ENCODE measurements at places on chromosomes 2 and 18.

GRCh38 chr18:42365591-42365990, 410.6 kb downstream of the PIK3C3 start:
- no peaks in the 10 kb centered on the region for H3K27me3 ChIP-seq
- DNase-seq: no peak
- no peaks in the 10 kb centered on the region for H3K4me1 ChIP-seq
- H3K4me3 ChIP-seq: no peak overlapping the region
- no peak overlapping the region for H3K27ac ChIP-seq
- no peaks in the 10 kb centered on the region for H3K36me3 ChIP-seq

DNA sequence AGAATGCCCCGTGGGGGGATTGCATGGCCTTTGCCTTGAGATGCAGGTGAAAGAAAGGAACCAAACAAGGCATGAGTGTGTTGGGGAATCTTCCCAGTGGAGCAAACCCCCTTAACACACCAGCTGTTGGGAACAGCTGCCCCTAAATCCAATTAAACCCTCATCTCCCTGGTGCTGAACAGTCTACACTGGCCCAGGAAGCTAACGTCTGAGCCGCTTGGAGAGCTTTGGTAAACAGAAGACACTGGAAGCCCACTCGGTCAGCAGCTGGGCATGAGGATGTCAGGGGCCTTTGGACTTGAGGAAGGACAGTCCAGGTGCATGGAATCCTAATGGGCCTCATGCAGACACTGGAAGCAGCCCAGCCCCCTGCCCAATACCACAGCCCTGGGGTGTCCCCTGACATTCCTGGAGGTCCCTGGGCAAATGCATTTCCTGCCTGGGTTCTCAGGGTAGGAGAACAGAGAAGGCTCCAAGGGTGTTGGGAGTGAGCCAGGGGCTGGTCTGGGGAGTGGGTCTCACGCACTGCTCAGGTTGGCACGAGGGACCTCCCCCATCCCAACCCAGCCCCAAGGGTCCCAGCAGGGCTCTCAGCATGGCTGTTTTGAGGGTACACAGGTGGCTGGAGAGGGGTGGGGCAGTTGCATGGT, 37.7 kb downstream of the GBX2 start:
- H3K27ac ChIP-seq: no peak overlapping the region
- H3K4me3 ChIP-seq: no peak overlapping the region
- H3K36me3 ChIP-seq: no peaks in the 10 kb centered on the region

- no peak overlapping the region for H3K4me3 ChIP-seq
- H3K27ac ChIP-seq: no peak overlapping the region
- H3K36me3 ChIP-seq: no peaks in the 10 kb centered on the region
- no peak for DNase-seq
Observed at GRCh38 chr2:189527041-189527750, 53.4 kb downstream of the SLC40A1 start.

DNA sequence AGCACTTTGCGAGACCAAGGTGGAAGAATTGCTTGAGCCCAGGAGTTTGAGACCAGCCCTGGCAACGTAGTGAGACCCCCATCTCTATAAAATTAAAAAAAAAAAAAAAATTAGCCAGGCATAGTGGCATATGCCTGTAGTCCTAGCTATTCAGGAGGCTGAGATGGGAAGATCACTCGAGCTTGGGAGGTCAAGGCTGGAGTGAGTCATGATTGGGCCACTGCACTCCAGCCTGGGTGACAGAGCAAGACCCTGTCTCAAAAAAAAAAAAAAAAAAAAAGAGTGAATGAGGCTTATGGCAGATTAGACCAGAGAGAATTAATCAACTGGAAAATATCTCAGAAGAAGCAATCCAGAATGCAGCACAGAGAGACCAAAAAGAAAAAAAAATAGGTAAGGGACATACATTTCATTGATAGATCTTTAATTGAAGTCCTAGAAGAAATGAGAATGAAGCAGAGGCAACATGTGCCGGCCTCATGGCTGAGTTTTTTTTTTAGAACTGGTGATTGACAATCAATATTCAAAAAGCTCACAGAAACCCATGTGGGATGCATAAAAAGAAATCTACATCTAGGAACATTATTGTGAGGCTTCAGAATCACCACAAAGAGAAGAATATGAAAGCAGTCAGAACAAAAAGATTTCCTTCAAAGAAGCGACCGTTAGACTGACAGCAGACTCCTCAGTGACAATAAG, 32.2 kb upstream of the ELAC1 start:
- peaks cover 2% of the 10 kb centered on the region for H3K4me1 ChIP-seq
- peak overlapping the region; percentile 62 for H3K27ac ChIP-seq
- peaks cover 79% of the 10 kb centered on the region for H3K36me3 ChIP-seq
- DNase-seq: no peak

DNA sequence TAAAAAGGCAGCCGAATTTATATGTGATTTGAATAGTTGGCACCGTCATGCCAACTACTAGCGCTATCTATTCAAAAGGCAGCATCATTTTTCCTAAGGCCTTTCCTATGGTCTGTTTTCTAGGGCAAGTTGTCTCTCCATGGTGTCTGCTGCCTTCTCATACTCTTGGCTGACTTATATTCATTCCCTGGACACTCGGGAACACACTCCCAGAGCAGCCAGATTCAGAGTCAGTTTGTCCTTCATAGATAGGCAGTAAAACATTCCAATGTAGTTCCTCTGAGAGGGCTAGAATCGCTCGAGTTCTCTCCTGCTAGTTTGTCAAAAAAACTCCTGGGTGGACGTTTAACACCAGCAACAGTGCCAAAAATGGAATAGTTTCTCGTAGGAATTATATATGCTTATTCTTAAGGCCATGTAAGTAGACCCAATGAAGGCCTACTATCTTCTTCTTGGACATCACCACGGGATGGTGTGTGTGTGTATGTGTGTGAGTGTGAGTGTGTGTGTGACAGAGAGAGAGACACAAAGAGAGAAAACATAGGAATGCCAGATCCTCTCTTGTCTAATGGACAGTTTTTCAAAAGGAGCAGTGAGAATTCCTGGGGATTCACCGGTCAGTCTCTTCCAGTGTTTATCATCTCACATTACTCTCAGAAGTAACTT, 129.3 kb upstream of the CTAGE1 start:
- H3K4me1 ChIP-seq: no peaks in the 10 kb centered on the region
- H3K27me3 ChIP-seq: no peaks in the 10 kb centered on the region
- no peak overlapping the region for H3K27ac ChIP-seq
- DNase-seq: no peak
- no peaks in the 10 kb centered on the region for H3K36me3 ChIP-seq

GRCh38 chr2:124983595-124983994, 958.5 kb downstream of the CNTNAP5 start:
- no peaks in the 10 kb centered on the region for H3K27me3 ChIP-seq
- no peaks in the 10 kb centered on the region for H3K4me1 ChIP-seq
- no peaks in the 10 kb centered on the region for H3K36me3 ChIP-seq

GRCh38 chr18:29711932-29712331, 1330.6 kb downstream of the DSC3 start:
- no peak overlapping the region for H3K27ac ChIP-seq
- H3K27me3 ChIP-seq: no peaks in the 10 kb centered on the region
- no peak overlapping the region for H3K4me3 ChIP-seq
- DNase-seq: no peak

DNA sequence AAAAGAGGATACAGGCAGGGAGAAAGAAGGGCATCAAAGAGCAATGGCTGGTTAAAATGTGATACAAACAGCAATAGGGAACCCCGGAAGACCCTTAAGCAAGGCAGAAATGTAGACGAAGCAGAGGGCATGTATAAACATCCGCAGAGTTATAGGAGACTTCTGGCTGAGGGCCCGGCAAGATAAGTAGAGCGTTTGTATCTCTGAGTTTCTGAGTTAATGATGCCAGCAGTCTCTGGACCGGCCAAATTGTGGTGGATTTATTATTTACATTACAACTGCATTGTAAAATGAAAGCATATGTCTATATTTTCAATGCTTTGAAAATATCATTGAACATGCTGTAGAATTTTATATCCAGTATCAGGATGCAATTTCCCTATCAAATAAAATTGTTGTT, 148.0 kb upstream of the KCTD1 start:
- peaks cover 7% of the 10 kb centered on the region for H3K27me3 ChIP-seq
- H3K27ac ChIP-seq: no peak overlapping the region
- H3K4me3 ChIP-seq: no peak overlapping the region
- no peaks in the 10 kb centered on the region for H3K4me1 ChIP-seq
- H3K36me3 ChIP-seq: no peaks in the 10 kb centered on the region

GRCh38 chr2:148926291-148926961, 51.4 kb downstream of the KIF5C start:
- H3K4me3 ChIP-seq: peak overlapping the region; percentile 79
- H3K36me3 ChIP-seq: peaks cover 13% of the 10 kb centered on the region
- H3K27ac ChIP-seq: peak overlapping the region; percentile 84
- DNase-seq: peak; percentile 68
- no peaks in the 10 kb centered on the region for H3K27me3 ChIP-seq

DNA sequence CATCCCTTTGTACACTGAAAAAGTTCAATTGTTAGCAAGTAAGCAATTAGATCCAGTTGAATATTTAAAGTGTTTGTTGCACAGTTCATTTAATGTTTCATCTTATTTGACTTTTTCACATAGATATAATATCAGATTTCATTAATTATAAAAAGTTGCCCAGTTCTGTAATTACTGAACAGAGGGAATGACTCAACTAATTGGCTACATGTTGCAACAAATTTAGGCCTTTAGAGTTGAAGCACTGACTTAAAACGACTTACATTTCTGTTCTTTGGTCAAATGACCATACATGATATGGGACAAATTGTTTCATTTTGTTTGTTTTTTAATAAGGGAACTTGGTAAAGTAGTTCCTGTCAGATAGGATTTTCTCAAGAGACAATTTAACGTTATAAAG, 68.5 kb upstream of the FAM117B start:
- DNase-seq: no peak
- no peaks in the 10 kb centered on the region for H3K27me3 ChIP-seq
- no peak overlapping the region for H3K27ac ChIP-seq
- no peak overlapping the region for H3K4me3 ChIP-seq
- peaks cover 1% of the 10 kb centered on the region for H3K4me1 ChIP-seq

GRCh38 chr2:128789776-128790455, 471.2 kb upstream of the HS6ST1 start:
- H3K27ac ChIP-seq: no peak overlapping the region
- no peak overlapping the region for H3K4me3 ChIP-seq
- no peaks in the 10 kb centered on the region for H3K36me3 ChIP-seq
- peak; percentile 5 for DNase-seq
- no peaks in the 10 kb centered on the region for H3K4me1 ChIP-seq

Measured in activated T-cell treated with anti-CD3 and anti-CD28 coated beads, Interleukin-2, amount 50 U/mL, for 24 hours (primary cell).